H1 (cell line): ENCODE measurements at places on chromosomes 3 and 15. TPM values are rescaled to one million over a fixed set of nuclear protein-coding genes. Genes with fewer than 3 reads are reported as not detected.

DNA sequence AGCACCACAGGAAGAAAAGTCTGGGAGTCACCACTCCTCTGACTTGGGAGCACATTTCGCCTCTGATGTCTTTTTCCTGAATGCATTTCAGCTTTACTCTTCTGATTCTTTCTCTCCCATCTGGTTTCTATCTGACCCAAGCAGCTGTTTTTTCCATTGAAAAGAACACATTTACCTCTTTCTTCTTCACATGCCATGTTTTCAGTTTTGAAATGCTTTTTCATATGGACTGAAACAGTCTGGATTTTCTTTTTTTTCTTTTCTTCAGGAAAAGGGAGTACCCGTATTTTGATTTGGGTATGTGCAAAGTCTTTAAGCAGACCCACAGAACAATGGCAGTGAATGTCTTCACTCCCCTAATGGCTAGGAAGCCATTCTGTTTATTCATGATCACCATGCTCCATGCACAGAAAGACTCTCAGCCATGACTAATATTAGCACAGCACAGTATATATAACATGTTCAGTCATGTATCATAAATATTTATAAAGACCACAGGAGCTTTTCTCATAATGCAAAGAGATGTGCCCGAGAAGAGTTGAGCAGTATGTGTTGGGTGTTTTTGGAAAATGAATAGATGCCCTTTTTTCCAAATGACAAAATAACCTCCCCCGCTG is 82.7 kb upstream of the LRIG1 start:
- no peak for DNase-seq

DNA sequence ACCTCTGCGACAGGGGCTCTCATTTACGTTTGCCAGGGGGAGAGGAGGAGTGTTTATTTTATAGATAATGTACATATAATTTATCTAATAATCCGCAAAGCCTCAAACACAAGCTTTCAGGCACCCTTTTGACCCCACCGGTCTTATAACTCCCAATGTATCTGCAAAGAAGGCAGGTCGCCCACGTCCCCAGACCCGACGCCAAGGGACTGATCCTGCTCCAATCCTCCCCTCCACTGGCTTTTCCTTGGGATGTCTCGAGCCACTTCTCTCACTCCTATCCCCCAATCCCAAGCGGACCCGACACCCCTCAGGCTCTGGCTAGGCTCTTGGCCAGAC is 452 bp downstream of the DCP1A start:
- DNase-seq, result no peak

GRCh38 chr3:98563661-98564281 is 29.6 kb downstream of the CPOX start:
- no peak for DNase-seq

DNA sequence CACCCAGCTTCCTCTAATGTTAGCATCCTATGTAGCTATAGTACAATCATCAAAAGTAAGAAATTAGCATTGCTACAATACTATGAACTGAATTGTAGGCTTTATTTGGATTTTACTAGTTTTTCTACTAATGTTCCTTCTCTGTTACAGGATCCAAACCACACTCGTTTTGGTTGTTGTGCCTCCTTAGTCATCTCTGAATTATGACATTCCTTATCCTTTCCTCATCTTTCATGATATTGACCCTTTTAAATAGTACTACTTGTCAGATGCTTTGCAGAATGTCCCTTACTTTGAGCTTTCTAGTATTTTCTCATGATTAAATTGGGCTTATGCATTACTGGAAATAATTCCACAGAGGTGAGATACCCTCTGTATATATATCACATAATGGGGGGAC is 265.4 kb downstream of the VPS13C start:
- DNase-seq, result no peak

DNA sequence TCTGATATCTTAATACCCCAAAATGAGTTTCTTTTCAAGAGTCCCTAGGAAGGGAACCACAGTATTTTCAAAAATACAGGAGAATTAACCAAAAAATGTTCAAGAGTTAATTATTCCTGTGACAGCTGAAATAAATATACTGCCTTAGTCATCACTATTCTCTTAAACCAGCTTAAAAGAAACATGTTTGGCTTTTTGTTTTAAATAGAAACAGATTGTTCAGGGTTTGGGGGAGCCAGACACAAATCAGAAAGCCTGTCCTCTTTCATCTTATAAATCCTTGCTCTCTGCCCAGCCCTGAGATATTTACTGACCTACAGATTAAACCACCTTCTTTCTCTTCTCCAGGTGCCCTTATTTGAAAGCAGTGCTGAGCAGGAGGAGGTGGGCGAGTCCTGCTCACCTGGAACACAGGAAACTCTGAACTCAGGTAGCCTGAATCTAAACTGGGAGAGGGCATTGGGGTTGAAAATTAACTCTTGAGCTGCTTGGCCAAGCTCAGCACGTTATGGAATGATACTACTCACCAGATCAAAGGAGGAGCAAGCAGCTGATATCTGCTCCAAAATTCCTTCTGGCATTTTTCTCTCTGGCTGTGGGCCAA is 84.1 kb upstream of the SPRED1 start:
- DNase-seq, result no peak

- no peak for DNase-seq
Measured at GRCh38 chr3:36142746-36143145, 237.6 kb upstream of the STAC start.

- DNase-seq, result no peak
Measured at GRCh38 chr3:133424937-133425869, 25.3 kb downstream of the BFSP2 start.

DNA sequence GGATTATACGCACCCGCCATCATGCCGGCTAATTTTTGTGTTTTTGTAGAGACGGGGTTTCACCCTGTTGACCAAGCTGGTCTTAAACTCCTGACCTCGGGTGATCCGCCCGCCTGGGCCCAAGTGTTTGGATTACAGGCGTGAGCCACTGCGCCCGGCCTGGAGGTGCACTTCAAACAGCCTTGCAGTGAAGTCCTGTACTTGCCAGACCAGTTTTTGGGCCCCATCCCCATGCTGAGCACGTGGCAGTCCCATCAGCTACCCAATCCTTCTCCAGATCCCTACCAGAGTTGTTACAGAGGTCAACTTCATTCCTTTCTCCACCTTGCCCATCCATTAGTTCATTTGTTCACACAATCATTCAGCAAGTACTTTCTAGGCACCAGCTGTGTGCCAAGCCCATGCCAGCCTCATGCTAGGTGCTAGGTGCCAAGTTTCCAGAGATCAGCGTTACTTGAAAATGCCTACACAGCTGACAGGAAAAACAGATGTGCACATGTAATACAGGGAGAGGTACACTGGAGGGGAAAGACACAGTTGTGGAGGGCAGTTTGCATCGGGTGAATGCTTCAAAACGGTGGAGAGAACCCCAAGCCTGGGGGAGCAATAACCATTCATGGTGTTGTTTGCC is 2.2 kb downstream of the DNAH1 start:
- no peak for DNase-seq

DNA sequence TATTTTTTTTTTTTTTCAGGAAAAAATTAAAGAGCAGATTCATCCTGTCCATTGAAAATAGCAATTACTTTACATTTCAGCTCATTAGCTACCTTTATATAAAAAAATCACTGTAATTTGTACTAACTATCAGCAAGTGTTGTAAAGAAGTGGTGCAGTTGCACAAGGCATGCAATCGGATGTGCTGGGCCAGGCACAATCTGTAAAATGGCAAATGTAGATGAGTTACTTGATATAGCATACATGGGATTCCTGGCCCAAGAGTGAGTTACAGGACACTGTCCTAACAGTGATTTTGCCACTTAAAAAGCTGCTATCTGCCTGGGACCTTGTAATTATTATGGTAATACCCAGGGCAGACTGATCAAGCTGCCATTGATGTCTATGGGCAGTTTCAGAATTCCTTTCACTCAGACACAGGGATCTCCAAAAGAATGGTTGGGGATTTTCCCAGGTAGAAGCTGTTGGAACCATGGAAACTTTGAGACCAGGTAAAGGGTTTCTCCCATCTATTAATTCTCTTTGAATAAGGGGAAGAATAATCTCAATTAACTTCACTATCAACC is 182.2 kb upstream of the ICE2 start:
- no peak for DNase-seq

DNA sequence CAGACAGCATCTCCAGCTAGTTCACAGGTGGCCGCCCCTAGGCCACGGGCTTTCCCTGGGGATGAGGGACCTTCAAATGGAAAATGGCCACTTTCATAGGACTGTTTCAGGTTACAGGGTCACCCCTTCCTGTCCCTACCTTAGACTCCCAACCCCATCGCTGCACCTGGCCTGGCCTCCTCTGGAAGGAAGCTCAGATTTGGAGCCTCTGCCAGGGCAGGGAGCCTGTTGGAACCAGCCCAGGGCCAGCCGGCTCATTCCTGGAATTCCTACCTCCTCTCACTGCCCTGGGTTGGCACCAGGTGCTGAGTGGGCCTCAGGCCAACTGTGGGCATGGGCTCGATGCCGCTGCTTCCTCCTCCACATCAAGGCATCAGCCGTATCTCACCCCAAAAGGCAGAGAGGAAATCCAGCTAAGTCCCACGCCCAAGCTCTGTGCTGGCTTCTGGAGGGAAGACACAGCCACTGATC is 42.2 kb downstream of the KLHL25 start:
- DNase-seq, result no peak

DNA sequence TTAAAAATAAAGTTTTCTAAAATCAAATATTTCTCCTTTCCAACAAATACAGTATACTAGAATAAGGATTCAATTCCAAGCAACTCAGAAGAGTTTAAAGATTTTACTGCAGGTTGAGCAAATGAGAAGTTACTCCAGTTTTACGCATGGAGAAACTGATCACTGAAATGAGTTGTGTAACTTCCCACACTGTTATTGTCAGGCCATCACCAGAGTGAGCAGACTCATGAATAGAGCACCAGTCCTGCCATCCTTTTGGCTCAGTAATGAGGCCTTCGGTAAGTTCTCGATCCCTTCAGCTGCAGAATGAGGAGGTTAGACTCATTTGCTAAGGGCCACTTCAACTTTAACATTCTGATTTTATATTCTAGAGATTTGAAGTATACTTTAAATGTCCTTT is 48.1 kb downstream of the OSBPL10 start:
- no peak for DNase-seq

GRCh38 chr15:66862940-66863335 is 160.9 kb downstream of the SMAD6 start:
- peak; percentile 95 for DNase-seq

- no peak for DNase-seq
Measured at GRCh38 chr3:52090131-52090932, 34.0 kb upstream of the DUSP7 start.

GRCh38 chr3:188649521-188649920 is 495.6 kb downstream of the LPP start:
- DNase-seq, result no peak

DNA sequence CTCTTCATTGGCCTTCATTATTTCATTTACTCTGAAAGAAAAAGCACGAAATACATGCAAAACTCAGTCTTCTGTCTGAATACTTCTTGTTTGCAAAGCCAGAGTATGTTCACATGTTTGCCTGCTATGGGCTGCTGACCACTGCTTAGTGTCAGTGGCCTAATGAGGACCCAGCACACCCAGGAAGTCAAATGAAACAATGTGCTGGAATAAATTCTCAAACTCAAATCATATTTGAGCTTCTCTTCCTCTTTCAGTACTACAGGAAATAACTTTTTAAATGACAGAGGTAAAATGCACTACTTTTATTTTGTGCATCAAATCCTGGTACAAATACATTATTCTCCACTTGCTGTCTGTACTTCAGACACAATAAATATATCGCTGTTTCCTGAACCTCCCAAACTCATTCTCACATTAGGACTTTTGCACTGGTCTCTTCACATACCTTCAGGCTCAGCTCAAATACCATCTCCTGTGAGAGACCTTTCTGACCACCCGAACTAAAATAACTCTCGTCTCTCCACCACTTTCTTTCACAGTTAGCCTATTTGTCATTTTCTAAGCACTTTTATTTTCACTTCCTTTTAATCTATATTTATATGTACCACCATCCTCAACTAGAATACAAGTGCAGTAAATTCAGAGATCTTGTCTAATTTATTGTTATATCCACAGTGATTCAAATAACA is 176.8 kb downstream of the TUSC7 start:
- no peak for DNase-seq

- no peak for DNase-seq
Measured at GRCh38 chr15:87579537-87579936, 677.0 kb downstream of the NTRK3 start.

- DNase-seq, result peak; percentile 21
Measured at GRCh38 chr3:29156086-29156715, 124.7 kb upstream of the RBMS3 start.

GRCh38 chr3:117927825-117928224 is 1106.8 kb downstream of the IGSF11 start:
- DNase-seq, result no peak

- no peak for DNase-seq
Measured at GRCh38 chr3:117141812-117142211, 432.2 kb downstream of the TUSC7 start.

GRCh38 chr3:173258697-173259096 is 117.7 kb upstream of the SPATA16 start:
- DNase-seq, result no peak

The SPATA12 gene
- 0.93 and 0.97 TPM in 2 replicates for polyA plus RNA-seq

The EPHB1 gene
- 3.5 and 5.4 TPM in 2 replicates for polyA plus RNA-seq

The SIDT1 gene
- 0.03 and 0.06 TPM in 2 replicates for polyA plus RNA-seq

The FGF12 gene
- polyA plus RNA-seq, result 3.0 and 4.1 TPM in 2 replicates

The SERINC4 gene
- 0.08 and 0.14 TPM in 2 replicates for polyA plus RNA-seq

The HTR3E gene
- not detected in 2 replicates for polyA plus RNA-seq

The IGSF10 gene
- 0.46 and 0.59 TPM in 2 replicates for polyA plus RNA-seq

The PPP1R14D gene
- not detected in 2 replicates for polyA plus RNA-seq

The TGM5 gene
- polyA plus RNA-seq, result not detected in 2 replicates

The UQCC5 gene
- 35.0 and 45.0 TPM in 2 replicates for polyA plus RNA-seq

The ZNF717 gene
- polyA plus RNA-seq, result 8.6 and 14.2 TPM in 2 replicates

The REC114 gene
- 0.12 TPM in 1 of 2 replicates, not detected in the other for polyA plus RNA-seq
